Lung microvascular endothelial cell (primary cell): ENCODE measurements at places on chromosomes 3 and 15.

DNA sequence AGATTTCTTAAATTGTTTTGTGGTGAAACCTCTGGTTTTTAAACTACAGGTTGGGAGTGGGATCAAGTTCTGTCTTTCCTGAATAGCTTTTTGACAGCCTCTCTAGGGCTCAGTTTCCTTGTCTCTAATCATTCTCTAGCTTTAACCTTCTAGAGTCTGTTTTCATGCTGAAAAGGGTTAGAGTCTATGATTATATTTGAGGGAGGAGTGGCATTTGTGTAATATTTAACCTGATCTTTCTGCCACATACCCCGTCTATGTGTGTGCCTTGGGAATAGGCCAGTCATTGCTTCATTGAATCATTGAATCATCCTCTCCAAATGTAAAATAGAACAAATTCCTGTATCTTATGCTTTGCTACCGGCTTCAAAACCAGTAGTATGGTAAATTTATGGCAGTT is 204.9 kb downstream of the KLHL25 start:
- no peak for DNase-seq

DNA sequence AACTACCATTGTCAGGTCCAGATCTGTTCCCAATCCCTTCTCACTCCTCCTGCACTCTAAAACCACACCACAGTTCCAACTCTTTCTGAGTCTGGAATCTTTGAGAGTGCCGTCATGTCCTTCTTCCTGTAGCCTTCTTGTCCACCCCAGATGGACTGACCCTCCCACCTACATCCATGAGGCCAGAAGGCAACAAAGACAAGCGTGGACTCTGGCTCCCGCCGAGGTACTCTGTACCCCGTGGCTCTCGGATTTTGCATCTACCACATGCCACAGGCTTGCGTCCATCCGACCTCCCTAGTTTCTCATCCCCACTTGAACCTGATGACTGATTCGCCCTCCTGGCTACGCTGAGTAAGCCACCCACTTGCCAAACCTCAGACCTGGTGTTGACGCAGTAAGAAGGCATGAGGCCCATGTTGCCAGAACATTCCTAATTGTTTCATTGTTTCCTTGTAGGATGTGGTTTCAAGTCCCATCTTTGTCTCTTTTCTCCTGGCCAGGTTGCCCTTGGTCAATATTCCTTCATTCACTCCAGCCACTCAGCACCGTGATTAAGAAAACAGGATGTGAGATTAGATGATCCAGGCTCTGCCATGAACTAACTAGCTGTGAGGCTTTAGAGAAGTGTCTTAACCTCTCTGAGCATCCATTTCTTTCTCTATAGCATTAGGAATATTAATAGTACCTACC is 1.1 kb upstream of the ZBTB38 start:
- peak; percentile 98 for DNase-seq

- DNase-seq, result no peak
Observed at GRCh38 chr15:72105111-72105510, 12.8 kb downstream of the MYO9A start.

GRCh38 chr3:10977892-10978510 is 14.5 kb upstream of the SLC6A1 start:
- DNase-seq, result no peak

- DNase-seq, result no peak
Observed at GRCh38 chr15:25742041-25742730, 120.9 kb downstream of the ATP10A start.

DNA sequence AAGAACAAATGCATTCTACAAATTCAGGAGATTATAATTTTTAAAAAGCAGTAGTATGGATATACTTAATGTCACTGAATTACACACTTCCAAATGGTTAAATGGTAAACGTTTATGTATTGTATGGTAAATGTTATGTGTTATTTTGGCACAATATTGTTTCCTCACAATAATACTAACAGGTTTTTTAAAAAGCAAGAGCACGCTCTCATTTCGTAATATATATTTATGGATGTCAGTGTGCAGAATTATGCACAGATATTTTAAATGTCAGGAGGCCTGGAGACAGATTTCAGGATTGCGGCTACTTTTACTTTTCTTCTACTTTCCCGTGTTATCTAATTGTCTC is 533 bp downstream of the ZNF445 start:
- DNase-seq, result no peak

GRCh38 chr3:131349946-131350347 is 31.6 kb upstream of the NUDT16 start:
- DNase-seq, result no peak

DNA sequence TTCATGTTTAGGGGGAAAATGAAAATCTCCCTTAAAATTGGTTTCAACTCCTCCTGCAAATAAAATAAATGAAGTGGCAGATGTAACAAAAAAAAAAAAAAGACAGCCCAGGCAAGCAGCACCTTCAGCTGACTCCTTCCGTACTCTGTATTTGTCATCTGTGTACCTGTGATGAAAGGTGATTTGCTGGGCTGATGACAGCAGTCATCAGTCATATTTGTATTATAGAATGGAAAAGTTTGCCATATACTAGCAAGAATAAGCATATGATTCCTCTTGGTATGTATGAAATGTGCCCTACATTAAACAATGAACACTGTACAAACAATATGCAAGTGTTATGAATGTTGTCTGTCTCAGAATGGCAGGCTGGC is 44.1 kb upstream of the WWTR1 start:
- no peak for DNase-seq

DNA sequence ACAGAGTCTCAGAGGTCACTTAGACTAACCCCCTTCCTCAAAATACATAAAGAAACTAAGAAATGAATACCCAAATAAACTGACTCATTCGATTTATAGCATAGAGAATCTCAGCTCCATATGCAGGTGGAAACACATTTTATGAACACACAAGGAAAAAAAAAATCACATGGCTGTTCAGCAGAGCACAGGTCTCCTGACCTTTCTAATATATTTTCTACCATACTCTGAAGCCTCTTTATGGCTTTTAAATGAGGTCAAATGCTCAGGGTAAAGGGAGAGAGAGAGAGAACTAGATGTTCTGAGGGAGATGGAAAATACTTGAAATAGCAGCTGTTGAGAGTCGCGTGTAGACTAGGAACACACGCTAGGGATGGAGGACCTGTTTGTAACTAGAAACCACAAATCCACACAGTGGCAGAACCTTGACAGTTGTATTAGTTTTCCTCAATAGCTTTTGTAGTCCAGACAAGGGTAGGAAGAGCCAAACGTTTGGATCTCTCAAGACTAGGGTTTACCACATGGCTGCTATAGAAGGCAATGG is 165.3 kb downstream of the FMN1 start:
- no peak for DNase-seq

DNA sequence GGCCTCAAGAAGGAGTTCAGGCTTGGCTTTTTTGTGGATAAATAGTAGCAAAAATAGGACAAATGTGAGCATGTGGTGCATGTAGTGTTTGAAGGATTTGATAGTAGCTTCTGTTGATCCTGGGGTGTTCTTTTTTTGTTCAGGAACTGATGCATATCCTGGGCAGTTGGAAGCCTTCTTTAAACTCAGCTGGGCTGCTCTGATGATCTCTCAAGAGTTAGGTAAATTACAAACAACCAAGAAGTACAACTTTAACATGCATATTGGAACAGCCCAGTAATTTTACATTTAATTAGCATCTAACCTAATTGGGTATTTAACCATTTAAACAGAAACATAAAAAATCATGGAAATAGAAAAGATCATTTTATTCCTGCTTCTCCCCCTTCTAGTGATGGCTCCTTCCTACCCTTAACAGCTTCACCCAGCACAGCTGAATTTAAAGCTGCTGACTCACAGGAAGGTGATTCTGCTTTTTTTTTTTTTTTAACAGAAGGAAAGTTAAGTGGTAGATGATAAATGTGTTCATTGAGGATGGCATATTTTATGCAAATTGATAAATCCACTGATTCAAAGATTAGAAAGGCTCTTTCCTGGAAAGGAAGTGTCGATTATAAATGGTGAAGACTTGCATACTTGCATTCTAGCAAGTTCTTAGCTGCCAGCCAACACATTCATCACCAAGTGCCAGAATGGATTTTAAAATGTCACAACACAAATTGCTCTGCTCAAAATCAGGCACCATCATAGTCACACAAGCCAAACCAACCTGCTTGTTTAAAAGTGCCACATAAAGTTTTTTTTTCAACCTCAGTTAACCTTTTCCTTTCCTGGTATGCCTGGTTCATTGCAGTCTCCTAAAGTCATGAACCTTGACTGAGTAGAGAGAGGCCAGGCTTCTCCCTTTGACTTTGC is 20.0 kb downstream of the SLC35G2 start:
- peak; percentile 89 for DNase-seq

DNA sequence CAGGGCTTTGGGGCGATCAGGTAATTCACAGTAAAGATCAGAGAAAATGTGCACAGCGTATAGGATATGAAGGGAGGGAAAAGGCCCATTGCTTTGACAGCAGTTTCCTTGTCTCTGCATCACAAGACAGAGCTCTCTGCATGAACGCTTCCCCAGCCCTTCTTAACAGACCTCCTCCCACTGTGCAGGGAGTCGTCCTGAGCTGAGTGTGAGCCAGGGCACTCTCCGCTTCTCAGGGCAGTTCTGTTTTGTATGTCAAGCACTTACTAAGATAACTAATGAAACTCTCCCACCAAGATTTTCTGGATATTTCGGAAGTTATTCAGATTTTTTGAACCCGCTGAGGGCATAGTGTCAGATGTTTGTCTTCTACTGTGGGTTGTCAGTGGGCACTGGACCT is 105.8 kb upstream of the C15orf61 start:
- DNase-seq, result no peak

GRCh38 chr15:83398626-83399025 is 48.5 kb upstream of the SH3GL3 start:
- no peak for DNase-seq

DNA sequence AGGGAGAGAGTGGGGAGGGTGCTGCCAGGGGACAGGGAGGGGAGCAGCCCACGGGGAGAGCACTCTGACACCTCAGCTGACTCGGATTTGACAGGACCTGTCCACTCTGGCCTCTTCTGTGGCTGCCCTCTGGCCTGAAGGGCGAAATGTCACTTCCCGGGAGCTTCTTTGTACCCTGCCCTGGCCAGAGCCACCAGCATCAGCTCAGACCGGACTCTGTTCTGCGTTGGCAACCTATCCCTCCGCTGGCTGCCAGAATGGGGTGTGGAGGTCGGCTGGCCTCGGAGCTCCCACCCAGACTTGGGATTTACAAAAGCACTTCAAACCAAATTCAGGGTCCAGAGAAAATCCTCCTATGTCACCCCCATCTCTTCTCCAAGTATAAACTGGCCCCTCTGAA is 336.7 kb upstream of the FRG2C start:
- DNase-seq, result no peak

DNA sequence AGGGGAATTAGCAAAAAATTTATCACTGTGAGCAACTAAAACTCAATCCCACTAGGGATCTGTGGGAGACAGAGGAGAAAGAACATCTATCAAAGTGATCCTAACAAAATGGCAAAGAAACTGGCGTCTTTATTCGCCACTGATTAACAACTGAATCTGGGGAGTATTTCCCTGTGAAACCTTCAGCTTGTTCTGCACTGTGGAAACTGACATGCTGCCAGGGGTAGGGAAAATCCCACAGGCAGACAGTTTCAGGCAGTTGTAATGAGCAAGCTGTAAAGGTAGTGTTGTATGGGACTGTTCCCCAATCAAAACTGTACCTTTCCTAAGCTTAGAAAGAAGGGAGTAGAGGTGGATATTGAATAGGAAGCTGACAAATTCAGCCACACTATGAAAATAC is 611.7 kb downstream of the VGLL3 start:
- DNase-seq, result no peak

- DNase-seq, result no peak
Observed at GRCh38 chr3:108062051-108062450, 28.8 kb downstream of the CD47 start.

DNA sequence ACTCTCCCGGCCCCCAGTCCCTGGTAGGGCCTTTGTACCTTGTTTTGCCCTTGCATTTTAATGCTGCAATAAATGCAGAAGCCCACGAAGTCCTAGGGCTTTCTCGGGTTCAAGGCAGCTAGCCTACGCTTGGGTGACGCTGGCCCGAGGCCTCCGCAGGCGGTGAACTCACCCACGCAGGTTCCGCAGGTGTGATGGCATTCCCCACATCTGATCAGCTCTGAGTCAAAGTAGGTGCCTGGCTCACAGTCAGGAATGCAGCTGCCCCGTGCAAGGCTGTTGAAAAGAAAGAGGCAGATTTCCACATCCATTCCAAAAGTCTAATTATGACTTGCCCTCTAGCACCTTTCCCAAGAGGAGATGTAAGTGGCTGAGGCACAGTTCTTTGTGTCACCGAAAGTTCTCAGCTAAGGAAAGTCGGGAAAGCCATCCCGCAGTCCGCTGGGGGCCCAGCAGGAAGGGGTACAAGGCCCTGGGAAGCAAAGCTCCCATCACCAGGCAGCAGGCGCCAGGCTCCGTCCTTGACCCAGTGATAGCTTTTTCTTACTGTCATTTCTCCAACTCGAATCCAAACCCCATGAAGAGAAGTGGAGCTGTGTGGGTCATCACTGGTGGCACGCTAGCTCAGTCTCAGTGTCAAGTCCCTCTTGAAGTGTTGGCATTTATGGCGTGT is 23.2 kb upstream of the SNRPA1 start:
- no peak for DNase-seq

- no peak for DNase-seq
Observed at GRCh38 chr3:182124187-182124586, 412.5 kb downstream of the SOX2 start.

- DNase-seq, result no peak
Observed at GRCh38 chr3:108387063-108387462, 90.7 kb downstream of the HHLA2 start.

DNA sequence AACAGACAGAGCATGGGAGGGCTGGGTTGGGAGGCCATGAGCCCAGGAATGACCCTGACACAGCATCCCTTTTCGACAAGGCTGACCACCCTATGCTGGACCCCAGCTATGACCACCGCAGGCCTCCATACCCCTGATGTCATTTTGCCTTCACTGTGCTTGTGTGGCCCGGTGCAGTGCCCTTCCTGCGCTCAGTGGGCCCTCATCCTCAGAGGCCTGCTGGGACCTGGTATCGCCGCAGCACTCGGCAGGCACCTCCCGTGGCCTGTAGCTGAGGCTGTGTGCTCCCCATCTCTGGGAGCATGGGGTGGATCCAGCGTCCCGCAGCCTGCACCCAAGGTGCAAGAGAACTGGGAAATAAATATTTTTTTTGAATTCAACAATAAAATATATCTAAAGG is 73.1 kb upstream of the MEF2A start:
- no peak for DNase-seq

DNA sequence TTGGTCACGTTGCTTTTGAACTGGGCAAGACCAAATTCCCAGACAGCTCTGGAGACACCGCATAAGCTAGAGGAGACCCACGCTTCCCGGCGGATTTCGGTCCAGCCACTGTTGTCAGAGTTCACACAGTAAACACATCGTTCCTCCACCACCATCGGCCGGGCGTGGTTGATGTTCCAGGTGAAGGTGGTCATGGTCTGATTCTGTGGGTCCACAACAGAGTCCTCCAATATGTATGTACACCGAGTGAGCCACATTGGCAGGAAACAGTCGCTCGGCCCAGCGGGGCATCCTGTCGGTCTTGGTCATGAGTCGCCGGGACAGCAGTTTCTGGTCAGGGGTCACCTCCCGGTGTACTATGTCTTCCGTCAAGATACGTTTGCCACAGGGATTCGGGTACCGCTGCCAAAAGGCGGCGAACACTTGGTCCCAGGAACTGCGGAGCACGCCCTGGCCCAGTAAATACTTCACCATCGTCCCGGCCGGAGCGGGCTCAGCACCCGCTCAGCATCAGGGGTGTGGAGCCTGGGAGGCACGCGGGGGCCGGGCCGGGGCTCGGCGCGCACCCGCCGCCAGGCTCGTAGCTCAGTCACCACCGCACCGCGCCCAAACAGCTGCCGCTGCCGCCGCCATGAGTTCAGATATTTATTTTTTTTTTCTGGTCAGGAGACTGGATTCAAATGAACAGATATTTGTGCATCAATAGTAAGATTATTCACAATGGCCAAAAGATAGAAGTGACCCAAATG is 36.7 kb upstream of the NANOGP8 start:
- DNase-seq, result no peak

- DNase-seq, result peak; percentile 53
Observed at GRCh38 chr15:72116731-72117485, 1.0 kb downstream of the MYO9A start.
